Cortex of kidney (tissue), 1 donor: ENCODE measurements at places on chromosomes 1 and 21.

DNA sequence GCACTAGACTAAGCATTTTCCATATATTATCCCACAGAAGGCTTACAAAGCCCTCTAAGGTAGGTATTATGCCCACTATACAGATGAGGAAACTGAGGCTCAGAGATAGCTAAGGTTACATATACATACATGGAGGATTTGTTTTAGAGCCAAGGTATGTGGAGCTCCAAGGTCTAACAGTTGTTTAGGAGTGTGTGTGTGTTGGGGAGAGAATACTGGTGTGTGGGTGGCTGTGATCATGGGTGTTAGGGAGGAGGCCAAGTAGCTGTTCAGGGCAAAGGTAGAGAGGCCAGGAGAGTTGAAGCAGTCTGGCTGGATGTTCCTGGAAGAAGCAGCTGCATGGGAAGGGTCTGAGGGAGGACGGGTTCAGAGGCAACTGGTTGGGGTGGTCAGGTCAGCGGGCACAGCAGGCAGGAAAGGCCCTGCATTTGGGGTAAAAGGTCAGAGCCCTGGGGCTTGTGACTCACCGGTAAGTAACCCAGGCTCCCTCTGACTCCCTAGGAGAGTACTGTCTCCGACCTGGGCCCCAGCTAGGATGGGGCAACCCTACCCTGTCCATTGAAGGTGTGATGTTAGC is 5.1 kb upstream of the LDLRAP1 start:
- DNase-seq, result no peak

GRCh38 chr21:33771976-33772375 is 129.7 kb downstream of the ITSN1 start:
- DNase-seq, result no peak

- no peak for DNase-seq
Measured at GRCh38 chr1:204419064-204419403, 7.4 kb upstream of the PPP1R15B start.

- no peak for DNase-seq
Measured at GRCh38 chr21:36544545-36544944, 64.6 kb upstream of the CLDN14 start.

- no peak for DNase-seq
Measured at GRCh38 chr1:62368989-62369388, 49.8 kb upstream of the KANK4 start.

- DNase-seq, result no peak
Measured at GRCh38 chr1:32048440-32048839, 24.3 kb upstream of the TMEM39B start.

DNA sequence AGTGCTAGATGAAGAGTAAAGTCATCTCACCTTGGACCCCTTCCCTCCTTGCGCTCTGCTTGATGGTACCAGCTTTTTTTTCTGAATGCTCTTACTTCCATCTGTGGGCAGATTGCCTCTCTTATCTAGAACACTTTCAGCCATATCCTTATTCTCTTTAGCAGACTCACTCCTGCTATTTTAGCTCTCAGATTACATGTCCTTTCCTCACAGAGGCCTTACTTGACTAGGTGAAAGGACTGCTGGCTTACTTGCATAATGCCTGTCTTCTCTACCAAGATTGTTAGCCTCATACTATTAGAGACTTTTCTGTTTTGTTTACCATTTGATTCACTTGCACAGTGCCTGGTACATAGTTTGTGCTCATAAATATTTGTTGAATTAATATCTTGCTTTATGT is 9.3 kb downstream of the IFI44 start:
- DNase-seq, result no peak

DNA sequence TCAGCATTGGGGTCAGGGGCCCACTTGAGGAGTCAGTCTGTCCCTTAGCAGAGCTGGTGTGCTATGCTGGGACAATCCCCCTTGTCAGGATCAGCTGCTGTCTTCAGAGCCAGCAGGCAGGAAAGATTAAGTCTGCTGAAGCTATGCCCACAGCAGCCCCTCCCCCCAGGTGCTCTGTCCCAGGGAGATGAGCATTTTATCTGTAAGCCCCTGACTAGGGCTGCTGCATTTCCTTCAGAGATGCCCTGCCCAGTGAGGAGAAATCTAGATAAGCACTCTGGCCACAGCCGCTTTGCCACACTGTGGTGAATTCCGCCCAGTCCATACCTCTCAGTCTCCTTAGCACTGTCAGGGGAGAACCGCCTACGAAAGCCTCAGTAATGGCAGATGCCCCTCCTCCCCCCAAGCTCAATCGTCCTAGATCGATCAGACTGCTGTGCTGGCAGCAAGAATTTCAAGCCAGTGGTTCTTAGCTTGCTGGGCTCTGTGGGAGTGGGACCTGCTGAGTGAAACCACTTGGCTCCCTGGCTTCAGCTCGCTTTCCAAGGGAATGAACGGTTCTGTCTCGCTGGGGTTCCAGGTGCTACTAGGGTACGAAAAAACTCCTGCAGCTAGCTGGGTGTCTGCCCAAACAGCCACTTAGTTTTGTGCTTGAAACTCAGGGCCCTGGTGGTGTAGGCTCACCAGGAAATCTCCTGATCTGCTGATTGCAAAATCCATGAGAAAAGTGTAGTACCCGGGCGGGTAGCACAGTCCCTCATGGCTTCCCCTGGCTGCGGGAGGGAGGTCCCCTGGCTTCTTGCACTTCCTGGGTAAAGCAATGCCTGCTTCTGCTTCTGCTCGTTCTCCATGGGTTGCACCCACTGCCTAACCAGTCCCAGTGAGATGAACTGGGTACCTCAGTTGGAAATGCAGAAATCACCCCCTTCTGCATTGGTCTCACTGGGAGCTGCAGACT is 25.1 kb upstream of the TP53BP2 start:
- no peak for DNase-seq

- no peak for DNase-seq
Measured at GRCh38 chr1:63628607-63629006, 35.4 kb downstream of the PGM1 start.

GRCh38 chr1:246497331-246497915 is 9.7 kb downstream of the SMYD3 start:
- DNase-seq, result no peak

DNA sequence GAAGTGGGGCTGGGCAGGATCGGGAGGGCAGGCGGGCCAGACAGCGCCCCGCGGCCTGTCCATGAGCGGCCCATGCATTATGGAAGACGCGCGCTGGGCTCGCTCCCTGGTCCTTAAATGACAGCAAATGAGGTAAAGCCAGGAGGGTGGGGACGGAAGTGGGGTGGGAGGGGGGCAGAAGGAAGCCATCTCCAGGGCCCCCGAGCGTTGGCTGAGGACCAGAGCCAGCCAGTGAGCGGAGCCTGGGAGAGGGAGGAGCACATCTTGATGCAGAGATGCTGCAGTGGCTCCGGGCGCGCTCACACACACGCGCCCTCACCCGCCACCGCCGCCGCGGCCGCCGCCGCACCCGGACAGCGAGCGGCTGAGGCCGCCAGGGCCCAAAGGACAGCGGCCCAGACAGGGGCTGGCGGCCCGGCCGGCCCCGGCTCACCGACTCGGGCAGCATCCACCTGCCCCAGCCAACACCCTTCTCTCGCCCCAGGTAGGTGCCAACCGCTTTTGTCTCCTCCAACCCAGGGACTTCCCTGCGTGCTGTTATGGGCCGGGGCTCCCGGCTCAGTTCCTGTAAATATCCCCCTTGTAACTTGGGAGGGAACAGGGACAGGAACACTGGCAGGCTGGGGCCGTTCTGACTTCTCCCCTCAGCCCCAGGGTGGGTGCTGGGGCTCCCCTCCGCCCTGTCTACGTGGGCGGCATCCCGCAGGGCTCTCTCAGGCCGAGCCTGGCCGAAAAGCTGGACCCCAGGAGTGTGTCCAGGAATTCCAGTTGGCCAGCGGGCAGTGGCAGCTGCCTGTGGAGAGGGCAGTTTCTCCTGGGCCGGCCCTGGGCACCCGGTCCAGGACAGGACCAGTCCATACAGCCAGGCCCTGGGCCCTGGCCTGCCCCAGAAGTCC is at the start of gene CNTN2:
Gene CNTN2 (plus strand): TSS at position 302 of the 896 bp plus-strand sequence. CDS start 9,974 bp downstream, outside the sequence.
- DNase-seq, result no peak

DNA sequence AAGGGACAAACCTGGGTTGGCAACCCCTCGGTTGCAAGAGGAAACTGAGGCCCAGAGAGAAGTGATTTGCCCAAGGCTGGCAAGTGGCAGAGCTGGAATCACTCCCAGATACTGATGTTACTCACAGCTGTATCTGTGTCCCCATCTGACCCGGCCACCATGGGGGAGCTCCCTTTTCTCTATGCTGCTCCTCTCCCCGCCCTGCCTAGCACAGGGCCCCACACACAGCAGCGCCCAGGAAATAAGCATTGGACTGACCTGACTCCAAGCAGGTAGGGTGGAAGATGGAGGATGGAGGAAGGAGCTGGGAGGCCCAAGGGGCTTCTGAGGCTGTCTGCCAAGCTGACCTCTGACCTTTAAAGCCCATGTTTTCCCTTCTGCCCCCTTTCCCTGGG is 3.0 kb upstream of the FBLIM1 start:
- DNase-seq, result no peak

DNA sequence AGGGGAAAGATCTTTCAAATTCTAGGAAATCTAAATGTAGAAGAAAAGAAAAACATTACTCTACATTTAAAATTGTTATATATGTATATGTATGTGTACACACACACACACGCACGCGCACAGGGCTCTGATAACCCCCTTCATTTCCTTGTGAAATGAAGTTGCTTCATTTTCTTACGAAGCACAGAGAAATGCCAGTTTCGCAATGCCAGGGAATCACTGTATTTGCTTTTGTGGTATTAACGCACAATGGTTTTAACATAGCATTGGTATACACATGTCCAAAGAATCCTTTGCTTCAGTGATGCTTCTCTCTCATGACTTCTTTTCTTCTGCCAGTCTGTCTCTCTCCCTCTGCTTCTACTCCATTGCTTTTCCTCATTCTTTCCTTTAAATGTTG is 8.4 kb upstream of the DDAH1 start:
- no peak for DNase-seq

DNA sequence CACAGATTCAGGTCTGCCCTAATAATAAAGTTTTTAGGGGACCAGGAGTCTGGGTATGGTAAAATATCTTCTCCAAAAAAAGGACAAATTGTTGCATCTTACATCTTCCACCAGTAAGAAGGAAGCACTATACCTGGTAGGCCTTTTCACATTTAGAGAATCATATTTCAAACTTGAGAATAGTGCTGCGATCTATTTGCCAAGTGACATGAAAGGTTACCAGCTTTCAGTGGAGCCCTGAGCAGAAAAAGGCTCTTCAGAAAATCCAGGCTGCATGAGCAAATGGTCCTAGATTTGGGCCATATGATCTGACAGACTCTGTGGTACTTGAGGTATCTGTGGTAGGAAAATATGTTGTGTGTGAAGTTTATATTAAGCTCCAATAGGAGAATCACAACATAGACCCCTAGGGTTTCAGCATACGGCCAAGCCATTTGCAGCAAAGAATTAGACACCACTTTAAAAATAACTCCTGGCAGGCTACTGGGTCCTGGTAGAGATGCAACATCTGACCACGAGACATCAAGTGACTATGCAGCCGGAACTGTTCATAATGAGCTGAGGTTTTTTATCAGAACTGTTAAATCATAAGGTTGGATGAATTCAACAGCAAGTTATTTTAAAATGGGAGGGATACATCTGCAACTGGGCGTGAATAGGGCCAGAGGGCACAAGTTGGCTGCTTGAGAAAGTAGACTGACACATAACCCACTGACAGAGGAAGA is 38.6 kb upstream of the CCDC190 start:
- no peak for DNase-seq

DNA sequence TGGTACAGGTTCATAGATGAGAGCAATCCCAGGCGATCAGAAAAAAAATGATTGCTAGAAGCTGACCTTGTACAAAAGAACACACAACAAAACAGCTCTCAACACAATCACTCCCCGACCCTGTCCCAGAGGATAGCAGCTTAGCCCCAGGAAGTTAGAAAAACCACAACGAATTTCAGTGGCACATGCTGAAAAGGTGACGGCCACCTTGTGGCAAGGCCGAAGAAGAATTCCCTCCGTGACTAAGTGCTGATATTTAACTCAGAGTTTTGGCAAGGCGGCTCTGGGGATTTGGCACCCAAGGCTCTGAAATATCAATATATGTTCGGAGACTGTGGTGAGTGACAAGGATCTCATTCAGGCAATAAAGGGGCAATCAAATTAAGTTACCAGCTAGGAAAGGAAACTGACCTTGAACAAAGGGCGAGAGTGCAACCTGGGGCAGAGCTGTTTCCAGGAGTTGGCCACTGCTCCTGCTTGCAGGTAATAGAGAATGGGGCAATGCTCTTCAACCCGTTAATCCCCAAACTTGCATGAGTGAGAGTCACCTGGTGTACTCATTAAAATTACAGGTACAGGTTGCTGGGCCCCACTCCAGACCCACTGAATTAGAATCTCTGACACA is 96.2 kb downstream of the BEND5 start:
- no peak for DNase-seq

DNA sequence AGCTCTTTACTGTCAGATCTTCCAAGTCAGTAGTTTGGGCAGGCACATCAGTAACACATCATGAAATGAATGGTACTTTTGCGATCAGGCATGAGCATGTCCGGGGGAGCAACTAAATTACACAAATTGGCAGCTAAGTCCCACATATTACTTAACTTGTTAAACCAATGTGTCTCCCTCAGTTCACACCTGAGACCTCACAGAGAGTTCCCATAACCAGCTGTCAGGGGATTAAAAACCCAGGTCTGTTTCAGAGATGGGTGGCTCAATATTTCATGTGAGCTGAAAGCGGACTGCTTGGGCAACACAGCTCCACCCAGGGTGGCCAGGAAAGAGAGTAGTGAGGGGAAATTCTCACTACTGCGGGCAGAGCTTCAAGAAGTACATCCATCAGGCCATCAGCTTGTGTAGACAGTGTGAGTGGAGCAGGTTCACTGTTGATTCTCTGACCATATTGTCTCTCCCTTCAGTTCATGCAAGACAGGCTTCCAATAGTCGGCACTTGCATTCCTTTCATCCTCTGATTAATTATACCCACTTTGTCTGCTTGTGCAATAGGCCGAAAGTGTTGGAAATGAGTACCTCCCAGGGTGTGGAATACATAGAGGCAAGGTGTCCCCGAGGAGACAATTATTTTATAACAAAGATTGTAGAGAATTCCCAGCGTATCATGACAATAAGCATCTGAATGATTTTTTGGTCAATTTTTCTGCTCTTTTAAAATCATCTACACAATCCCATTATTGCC is 139.9 kb downstream of the PTGER3 start:
- no peak for DNase-seq

DNA sequence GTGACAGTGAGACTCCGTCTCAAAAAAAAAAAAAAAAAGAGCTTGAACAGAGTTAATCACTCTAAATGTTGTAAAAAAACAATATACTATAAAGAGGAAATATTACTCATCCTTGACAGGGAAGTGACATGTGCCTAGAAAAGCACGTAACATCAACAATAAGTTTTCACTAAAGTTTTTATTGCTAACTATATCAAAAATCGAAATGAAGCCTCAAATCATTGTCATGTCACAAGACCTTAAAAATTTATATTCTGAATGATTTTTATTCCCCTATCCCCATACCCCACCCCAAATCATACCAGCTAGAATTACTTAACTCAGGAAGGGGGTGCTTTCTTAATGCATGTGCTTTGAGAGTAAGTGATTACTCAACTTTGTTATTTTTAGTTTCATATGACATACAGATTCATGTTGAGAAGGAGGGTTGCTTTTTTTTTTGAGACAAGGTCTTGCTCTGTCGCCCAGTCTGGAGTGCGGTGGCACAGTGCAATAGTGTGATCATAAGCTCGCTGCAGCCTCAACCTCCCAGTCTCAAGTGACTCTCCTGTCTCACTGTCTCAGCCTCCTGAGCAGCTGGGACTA is 53.6 kb upstream of the MUTYH start:
- no peak for DNase-seq

GRCh38 chr1:81432059-81432458 is 368.7 kb upstream of the ADGRL2 start:
- DNase-seq, result no peak
